ENCODE measurements at places on chromosomes 1 and 21. TPM values are rescaled to one million over a fixed set of nuclear protein-coding genes. Genes with fewer than 3 reads are reported as not detected.

Gene MFAP2
- 8.0 TPM for total RNA-seq

Gene WNT2B
- 5.3 TPM for total RNA-seq

Gene DPT
- 10.7 TPM for total RNA-seq

Gene LCE2B
- total RNA-seq = not detected

DNA sequence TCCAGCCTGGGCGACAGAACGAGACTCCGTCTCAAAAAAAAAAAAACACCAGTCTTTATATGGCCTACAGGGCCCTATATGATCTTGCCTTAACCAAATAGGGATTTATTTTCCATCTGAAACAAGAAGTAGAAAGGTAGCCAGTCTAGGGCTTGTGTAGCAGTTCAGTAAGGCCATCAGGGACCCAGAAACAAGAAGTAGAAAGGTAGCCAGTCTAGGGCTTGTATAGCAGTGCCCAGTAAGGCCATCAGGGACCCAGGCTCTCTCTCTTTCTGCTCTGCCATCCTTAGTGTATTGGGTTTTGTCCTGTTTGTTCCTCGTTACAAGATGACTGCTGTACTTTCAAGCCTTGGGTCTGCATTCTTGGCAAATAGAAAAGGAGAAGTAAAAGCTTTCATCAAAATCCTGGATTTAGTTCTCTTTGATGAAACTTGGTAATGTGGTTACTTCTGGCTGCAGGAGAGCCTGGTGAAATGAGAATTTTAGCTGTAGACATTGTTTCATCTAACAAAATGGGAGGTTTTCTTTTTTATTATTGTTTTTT is 46.1 kb downstream of the PKN2 start:
- H3K4me3 ChIP-seq = no peak overlapping the region
- H3K36me3 ChIP-seq = no peaks in the 10 kb centered on the region
- DNase-seq = no peak
- H3K27ac ChIP-seq = no peak overlapping the region
- H3K4me1 ChIP-seq = peaks cover 8% of the 10 kb centered on the region

GRCh38 chr1:12359359-12360133 is 129.7 kb downstream of the VPS13D start:
- no peak for DNase-seq
- no peak overlapping the region for H3K27ac ChIP-seq
- no peaks in the 10 kb centered on the region for H3K4me1 ChIP-seq
- H3K27me3 ChIP-seq = no peaks in the 10 kb centered on the region
- no peak overlapping the region for H3K4me3 ChIP-seq

GRCh38 chr1:67685558-67686266 is 711 bp downstream of the GADD45A start:
- peaks cover 12% of the 10 kb centered on the region for H3K4me1 ChIP-seq
- peak; percentile 90 for DNase-seq
- H3K36me3 ChIP-seq = no peaks in the 10 kb centered on the region
- H3K27ac ChIP-seq = peak overlapping the region; percentile 97

DNA sequence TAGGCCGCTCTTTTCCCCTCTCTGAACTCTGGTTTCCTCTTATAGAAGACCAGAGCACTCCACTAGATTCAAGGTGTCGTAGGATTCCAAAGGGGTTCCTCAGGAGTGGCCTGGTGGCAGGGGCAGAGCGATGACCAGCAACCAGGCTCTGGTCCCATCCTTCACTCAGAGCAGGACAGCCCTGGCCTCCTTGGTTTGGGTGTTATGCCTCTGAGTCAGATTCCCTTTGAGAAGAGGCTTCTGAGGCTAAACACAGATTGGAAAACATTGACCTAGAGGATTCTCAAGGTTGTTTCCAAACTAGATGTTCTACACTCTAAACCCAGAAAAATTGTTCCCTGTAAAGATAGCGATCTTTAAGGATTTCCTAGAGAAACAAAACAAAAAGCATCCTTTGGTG is 49.8 kb upstream of the IKBKE start:
- H3K4me3 ChIP-seq = no peak overlapping the region
- H3K4me1 ChIP-seq = peaks cover 6% of the 10 kb centered on the region
- H3K27ac ChIP-seq = no peak overlapping the region

GRCh38 chr1:233638513-233638912 is 24.6 kb downstream of the KCNK1 start:
- no peaks in the 10 kb centered on the region for H3K36me3 ChIP-seq
- no peak for DNase-seq
- H3K27me3 ChIP-seq = no peaks in the 10 kb centered on the region
- no peak overlapping the region for H3K27ac ChIP-seq
- no peak overlapping the region for H3K4me3 ChIP-seq

DNA sequence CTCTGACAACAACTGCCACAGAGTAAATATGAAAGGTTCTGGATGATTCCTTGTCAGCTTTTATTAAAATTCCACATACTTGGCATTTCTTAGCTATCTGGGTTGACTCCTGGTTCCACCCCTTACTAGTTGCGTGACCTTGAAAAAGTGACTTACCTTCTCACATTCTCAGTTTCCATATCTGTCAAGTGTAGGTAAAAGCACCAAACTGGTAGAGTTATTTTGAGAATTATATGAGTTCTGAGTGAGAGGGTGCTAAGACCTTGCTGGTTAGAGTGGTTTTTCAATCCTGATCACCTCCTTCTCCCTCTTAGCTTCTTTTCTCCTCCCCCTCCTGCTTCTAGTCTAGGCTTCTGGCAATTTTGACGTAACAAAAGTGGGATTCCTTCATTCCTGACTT is 83.4 kb upstream of the ABCD3 start:
- H3K36me3 ChIP-seq = no peaks in the 10 kb centered on the region
- H3K27me3 ChIP-seq = no peaks in the 10 kb centered on the region
- H3K4me1 ChIP-seq = peaks cover 19% of the 10 kb centered on the region
- DNase-seq = no peak
- no peak overlapping the region for H3K4me3 ChIP-seq
- peak overlapping the region; percentile 50 for H3K27ac ChIP-seq

- H3K27ac ChIP-seq = peak overlapping the region; percentile 53
- H3K27me3 ChIP-seq = no peaks in the 10 kb centered on the region
- H3K4me3 ChIP-seq = no peak overlapping the region
Observed at GRCh38 chr1:150053926-150054325, 13.7 kb upstream of the VPS45 start.

DNA sequence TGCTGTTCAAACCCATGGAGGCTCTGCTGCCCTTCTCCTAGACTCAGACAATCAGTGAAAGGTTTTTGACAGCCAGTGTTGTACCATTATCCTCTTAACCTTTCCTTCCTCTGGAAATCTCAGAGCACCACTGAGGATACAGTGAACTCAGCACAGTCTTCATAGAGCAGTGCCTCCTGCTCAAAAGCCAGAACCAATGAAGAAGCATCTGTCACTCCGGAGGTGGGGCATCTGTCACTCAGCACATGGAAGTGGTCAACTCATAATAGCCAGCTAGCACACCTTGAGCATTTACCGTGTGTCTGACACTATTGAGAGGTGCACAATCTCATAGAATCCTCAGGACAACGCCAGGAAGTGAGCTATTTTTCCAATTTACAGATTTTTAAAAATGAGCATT is 62.4 kb downstream of the NMNAT2 start:
- H3K27me3 ChIP-seq = peaks cover 26% of the 10 kb centered on the region
- H3K4me3 ChIP-seq = no peak overlapping the region
- no peak for DNase-seq

- no peaks in the 10 kb centered on the region for H3K4me1 ChIP-seq
- H3K36me3 ChIP-seq = no peaks in the 10 kb centered on the region
- no peak for DNase-seq
- H3K4me3 ChIP-seq = no peak overlapping the region
- no peak overlapping the region for H3K27ac ChIP-seq
- H3K27me3 ChIP-seq = no peaks in the 10 kb centered on the region
Observed at GRCh38 chr1:217205578-217205977, 425.3 kb downstream of the GPATCH2 start.

GRCh38 chr1:79105500-79105899 is 99.0 kb upstream of the ADGRL4 start:
- no peaks in the 10 kb centered on the region for H3K36me3 ChIP-seq
- H3K27me3 ChIP-seq = no peaks in the 10 kb centered on the region
- DNase-seq = no peak
- H3K27ac ChIP-seq = no peak overlapping the region
- H3K4me1 ChIP-seq = no peaks in the 10 kb centered on the region
